ENCODE measurements at places on chromosomes 1 and 21. TPM values are rescaled to one million over a fixed set of nuclear protein-coding genes. Genes with fewer than 3 reads are reported as not detected.

PLPP3 gene
- total RNA-seq, result 39.1 TPM

ARHGEF11 gene
- 22.0 TPM for total RNA-seq

PLA2G2D gene
- total RNA-seq, result not detected

MYOG gene
- not detected for total RNA-seq

LRP8 gene
- total RNA-seq, result 17.2 TPM

RAD54L gene
- 2.0 TPM for total RNA-seq

MPZ gene
- total RNA-seq, result 1.0 TPM

MAP3K7CL gene
- total RNA-seq, result 3.7 TPM

FLG2 gene
- not detected for total RNA-seq

ZBTB8A gene
- total RNA-seq, result 12.6 TPM

GRCh38 chr21:42174173-42174572 lies 44.8 kb upstream of the ABCG1 start:
- DNase-seq, result no peak

DNA sequence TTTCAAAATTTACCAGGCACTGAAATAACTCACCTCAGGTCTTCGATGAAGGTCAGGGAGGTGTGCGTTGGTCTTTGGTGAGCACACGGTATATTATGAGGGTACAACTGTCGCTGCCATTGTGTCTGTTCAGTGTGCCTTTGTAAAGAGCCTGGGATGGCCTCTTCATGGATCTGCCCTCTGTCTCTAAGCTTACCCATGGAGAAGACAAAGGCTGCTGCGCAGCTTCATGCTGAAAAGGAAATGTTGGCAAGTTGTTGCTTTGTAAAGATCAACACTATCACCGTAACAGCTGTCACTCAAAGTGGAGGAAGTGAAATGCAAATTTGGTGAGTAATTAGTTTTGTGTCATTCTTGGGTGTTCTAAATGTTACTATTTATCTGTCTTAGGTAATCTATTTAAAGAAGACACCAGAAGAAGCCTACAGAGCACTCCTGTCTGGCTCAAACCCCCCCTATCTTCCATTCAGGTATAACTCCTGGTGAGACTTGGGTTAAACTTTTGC lies 71.6 kb downstream of the CDC14A start:
- DNase-seq, result no peak

DNA sequence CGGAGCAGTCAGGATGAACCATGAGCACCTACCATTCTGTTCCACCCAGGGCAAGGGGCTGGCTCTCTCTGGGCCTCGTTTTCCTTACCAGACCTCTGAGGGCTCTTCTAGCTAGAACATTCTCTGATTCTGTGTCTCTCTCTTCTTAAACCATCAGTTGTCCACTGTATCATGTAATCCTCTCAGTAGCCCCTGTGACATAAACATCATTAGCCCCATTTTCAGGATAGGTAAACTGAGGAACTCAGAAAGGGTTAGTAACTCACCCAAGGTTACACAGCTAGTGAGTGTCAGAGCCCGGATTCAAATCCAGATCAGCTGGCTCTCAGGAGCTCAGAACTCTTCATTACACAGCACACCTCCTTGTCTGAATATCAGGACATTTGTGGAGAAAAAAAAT lies 22.8 kb downstream of the IGSF21 start:
- no peak for DNase-seq

DNA sequence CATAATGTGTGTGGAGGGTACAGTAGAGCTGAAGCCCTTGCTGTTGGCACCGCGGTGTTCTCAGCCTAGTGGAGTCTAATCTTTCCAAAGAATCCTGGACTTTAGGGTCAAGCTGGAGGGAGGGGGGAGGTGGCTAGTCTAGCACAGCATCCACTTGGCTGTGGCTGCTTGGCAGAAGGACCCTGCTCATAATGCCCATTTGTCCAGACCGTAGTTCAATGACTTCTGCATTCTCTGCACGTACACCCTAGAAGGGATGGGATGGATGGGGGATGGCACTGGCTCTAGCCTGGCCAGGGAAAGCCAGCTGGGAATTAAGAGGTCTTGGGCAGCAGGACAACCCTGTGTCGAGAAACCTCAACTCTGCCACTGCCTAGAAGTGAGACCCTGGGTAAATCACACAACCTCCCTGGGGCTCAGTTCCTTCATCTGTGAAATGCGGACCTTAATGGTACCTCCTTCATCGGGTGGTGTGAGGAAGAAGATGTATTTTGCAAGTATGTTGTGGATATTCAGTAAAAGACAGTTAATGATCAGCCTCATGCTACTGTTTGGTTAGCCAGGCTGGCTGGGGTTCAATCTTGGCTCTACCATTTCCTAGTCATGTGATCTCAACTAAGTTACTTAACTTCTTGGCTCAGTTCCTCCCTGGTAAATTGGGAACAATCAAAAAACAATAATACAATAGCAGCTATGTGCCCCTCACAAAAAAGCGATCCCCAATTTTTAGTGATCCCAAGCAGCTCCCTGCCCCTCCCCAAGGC lies 27.2 kb upstream of the CLIC4 start:
- DNase-seq, result no peak

GRCh38 chr1:226021401-226021800 lies 22.3 kb upstream of the SDE2 start:
- no peak for DNase-seq

DNA sequence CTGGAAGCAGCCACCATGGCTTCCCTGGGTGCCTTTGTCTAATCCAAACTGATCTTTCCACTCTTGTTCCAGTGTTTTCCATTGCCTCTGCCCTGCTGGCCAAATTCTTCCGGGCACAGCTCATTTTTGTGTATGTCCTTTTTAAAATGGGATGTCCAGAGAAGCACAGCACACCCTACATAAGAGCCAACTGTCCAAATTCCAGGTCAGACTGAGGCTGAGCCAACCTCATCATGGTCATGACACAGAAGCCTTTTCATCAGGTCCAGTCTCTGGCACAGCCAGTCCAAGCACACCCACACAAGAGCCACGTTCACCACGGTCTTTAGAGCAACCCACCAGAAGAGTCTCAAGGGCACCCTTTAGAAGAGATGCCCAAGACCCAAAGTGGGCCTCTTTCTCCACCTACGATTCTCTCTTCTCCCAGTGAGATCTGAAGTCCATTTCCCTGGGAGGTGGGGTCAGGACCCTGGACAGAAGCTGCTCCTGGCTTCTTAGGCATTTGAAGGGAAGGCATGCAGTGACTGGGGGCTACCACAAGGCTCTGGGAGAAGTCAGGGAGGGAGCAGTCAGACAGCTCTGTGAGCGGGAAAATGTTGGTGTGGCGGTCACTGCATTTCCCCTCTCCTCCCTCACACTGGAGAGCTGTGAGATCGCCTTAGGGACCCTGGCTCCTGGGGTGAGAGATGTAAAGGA lies 53.2 kb downstream of the SYT2 start:
- peak; percentile 61 for DNase-seq

GRCh38 chr1:243420016-243420945 lies 164.4 kb downstream of the SDCCAG8 start:
- DNase-seq, result no peak

DNA sequence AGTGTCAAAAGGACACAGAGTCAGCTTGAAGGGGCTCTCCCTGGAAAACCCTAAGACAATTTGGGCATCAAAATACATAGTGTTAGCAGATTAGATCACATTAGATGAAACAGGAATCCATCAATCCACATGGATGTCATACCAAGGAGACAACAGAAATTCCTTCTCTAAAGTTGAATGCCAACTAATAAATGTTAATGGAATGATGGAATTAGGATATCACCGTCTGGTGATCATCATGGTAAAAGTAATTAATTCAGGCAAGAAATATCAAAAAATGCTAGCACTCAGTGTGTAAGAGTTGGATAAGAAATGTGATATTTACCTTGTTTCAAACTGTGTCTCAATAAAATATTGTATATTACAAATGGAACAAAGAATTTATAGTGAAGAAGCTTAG lies 10.9 kb upstream of the SLC25A24 start:
- DNase-seq, result no peak

DNA sequence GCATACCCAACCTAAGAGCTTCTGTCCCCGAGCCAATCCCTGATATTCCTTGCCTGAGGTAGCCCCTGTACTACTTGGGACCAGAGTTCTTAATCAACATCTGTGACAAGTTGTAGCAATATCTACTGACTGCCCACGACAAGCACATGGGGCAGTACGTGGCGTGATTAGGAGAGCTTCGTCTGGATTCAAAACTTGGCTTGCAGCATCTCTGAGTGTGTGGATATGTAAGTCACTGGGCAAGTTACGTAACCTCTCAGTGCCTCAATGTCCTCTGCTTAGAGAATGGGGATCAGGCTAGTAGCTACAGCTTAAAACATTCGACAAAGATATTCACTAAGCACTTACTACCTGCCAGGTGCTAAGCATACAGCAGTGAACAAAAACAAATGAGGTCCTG lies 5.0 kb downstream of the HSPG2 start:
- no peak for DNase-seq

DNA sequence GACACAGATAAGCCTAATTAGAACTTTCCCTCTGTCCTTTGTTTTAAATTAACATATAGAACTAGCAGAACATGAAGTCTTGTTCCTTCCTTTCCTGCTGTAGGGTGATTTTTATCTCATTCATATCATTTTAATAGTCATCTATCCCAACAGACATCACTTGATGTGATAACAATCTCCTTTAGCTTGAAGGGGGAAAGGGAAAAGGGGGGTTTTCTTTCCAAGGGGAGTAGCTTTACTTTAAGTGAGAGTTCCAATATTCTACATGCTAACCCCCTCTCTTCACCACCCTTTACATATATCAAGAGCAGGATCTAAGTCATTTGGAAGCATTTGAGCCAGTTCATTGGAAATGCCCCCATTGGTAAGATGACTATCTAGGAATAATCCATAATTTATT lies 241.9 kb downstream of the HHIPL2 start:
- no peak for DNase-seq

DNA sequence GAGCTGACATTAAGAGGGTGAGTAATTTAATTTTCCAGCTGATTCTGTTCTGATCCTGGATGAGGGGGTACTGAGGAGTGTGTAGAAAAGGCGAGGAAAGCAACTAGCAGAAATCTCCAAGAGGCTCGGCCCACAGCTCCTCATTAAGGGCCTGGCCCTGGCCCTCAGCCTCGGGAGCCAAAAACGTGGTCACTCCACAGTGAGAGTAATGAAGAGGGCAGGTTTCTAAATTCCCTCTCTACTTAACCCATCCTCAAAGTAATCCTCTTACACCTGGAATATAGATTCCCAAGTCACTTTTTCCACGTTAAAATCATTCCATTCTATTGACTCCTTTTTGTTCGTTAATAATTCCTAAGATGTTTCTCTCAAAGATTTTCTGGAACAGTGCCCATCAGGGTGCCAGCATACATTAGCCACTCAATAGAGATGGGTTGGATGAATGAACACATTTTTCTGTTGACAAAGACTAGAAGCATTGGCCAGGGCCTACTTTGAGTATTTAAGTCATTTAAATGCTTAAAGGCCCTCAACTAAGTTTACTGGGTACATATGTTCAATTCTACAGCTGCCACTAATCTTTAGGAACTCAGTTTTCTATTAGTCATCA lies 1.1 kb upstream of the COL11A1 start:
- no peak for DNase-seq

GRCh38 chr1:246482805-246483568 lies 24.1 kb downstream of the SMYD3 start:
- DNase-seq, result no peak

GRCh38 chr1:10626791-10627410 lies 152.2 kb downstream of the PEX14 start:
- DNase-seq, result no peak

DNA sequence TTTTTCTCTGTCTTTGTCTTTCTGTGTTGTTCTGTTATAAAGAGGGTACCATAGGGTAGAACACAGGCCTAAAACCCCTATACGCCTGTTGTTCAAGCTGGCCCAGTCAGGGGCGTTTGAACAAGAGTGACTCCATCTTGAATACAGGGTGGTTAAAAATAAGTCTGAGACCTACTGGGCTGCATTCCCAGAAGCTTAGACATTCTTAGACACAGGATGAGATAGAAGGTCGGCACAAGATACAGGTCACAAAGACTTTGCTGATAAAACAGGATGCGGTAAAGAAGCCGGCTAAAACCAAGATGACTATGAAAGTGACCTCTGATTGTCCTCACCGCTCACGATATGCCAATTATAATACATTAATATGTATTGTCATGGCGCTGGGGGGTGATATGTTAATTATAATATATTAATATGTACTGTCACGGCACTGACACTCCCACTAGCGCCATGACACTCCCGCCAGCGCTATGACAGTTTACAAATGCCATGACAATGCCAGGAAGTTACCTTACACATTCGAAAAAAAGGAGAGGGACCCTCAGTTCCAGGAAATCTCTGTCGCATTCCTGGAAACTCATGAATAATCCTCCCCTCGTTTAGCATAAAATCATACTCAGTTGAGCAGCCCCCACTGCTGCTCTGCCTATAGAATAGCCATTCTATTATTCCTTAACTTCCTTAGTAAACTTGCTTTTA lies 58.5 kb upstream of the KLHDC7A start:
- no peak for DNase-seq

DNA sequence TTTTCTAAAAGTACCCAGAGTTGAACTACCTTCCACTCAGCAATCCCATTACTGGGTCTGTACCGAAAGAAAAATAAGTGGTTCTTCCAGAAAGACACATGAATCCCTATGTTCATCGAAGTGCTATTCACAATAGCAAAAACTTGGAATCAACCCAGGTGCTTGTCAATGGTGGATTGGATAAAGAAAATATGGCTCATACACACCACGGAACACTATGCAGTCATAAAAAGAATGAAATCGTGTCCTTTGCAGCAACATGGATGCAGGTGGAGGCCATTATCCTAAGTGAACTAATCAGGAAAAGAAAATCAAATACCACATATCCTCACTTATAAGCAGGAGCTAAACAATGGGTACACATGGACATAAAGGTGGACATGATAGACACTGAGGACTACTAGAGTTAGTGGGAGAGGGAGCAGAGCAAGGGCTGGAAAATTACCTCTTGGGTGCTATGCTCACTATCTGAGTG lies 32.9 kb upstream of the JUN start:
- peak; percentile 60 for DNase-seq

GRCh38 chr1:64392109-64392508 lies 77.8 kb upstream of the CACHD1 start:
- DNase-seq, result no peak

- peak; percentile 61 for DNase-seq
Measured at GRCh38 chr1:26164036-26164860, 4.5 kb downstream of the C1orf232 start.

- DNase-seq, result no peak
Measured at GRCh38 chr1:75083223-75083622, 51.0 kb upstream of the LHX8 start.
